Activated CD8-positive, alpha-beta memory T cell treated with anti-CD3 and anti-CD28 coated beads for 1 hour (primary cell): ENCODE measurements at places on chromosomes 12 and 14.

DNA sequence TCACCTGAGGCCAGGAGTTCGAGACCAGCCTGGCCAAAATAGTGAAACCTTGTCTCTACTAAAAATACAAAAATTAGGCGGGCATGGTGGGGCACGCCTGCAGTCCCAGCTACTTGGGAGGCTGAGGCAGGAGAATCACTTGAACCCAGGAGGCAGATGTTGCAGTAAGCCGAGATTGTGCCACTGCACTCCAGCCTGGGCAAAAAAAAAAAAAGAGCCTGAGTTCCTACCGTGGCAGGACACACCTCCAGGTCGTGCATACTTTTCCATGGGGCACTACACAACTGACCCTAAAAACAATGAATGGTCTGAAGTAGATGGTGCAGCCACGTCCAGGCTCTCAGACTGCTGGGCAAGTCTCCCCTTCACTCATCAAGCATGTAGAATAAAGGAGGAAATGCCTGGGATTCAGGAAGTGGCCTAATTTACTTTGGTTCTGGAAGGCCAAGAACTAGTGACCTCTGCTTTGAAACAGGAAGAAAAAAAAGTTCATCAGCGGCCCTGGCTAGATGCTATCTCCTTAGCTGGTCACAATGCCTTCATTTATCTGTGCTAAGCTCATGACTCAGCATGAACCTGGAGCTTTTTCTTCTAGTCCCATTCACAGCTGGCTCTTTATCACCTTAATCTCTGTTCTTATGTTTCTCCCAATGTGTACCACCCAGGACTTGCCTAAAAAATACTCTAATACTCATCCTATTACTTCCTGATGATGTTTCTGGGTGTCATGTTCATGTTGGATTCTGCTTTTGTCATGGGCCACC is 55.8 kb upstream of the OR6J1 start:
- DNase-seq = no peak

DNA sequence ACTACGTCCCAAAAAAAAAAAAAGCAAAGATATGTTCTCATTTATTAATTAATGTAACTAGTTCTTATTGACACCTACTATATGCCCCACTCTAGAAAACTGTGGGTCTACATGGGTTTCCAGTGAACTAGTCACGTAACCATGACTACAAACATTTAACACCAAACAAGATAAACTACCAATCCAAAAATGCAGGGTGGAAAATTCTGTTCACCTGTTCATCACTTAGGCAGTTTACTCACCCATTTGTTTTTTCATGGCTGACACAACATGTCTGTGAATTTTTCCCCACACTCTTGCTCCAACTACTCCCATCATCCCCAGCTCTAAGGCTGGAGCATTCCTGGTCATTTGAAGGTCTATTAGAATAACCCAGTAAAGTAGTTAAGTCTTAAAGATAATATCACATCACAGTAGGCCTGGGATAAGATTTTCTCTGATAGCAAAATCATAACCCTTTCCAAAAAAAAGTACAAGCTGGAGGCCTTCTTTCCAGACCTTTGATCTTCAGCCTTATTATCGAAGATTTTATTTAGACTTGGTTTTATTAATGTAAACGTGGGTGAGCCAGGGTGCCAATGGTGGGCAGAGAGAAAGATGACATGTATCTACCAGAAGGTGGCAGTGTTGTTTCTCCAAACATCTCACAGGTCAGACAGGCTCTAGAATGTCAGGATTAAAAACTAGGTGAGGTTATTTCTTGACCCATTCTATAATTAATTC is 61.6 kb upstream of the DAAM1 start:
- DNase-seq = no peak

- no peak for DNase-seq
Observed at GRCh38 chr12:79001404-79001803, 136.8 kb downstream of the SYT1 start.

- no peak for DNase-seq
Observed at GRCh38 chr14:66624336-66624937, 116.5 kb downstream of the GPHN start.

- DNase-seq = peak; percentile 66
Observed at GRCh38 chr12:123271001-123271668, 521 bp downstream of the CDK2AP1 start.

- DNase-seq = peak; percentile 12
Observed at GRCh38 chr14:99628887-99629618, 15.9 kb upstream of the HHIPL1 start.

DNA sequence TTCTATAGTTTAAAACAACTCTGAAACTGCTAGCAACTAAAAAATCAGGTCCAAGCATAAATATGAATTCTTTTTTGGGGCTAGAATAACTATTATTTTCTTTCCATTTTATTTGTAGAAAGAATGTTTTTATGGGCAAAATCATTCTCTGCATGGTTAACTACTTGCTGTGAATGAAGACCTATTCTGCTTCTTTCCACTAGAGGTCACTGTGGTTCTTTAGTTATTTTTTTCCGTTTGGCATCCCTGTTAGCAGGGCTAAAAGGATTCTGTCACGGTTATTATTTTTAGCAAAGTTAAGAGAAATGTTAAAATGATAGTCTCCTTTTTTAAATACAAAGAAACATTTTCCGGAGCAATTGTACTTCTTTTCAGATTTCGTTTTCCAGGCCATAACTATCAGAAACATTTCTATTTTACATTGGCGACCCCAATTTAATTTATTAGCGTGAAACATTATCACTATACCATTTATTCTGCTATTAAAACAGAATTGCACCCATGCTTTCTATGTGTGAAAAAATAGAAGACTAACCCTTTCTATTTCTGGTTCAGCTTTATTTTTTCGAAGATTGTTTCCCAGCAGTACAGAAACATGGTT is 404.8 kb downstream of the ATP23 start:
- DNase-seq = no peak

GRCh38 chr12:76449583-76449982 is 101.4 kb upstream of the BBS10 start:
- no peak for DNase-seq

DNA sequence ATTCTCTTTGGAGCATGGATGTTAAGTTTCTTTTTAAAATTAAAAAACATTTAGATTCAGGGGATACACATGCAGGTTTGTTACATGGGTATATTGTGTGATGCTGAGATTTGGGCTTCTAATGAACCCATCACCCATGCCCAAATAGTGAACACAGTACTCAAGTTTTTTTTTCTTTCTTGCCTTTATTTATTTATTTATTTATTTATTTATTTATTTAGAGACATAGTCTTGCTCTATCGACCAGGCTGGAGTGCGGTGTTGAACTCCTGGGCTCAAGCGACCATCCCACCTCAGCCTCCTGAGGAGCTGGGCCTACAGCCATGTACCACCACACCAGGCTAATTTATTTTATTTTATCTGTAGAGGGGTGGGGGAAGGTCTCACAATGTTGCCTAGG is 2.2 kb upstream of the NCKAP1L start:
- no peak for DNase-seq

- DNase-seq = no peak
Observed at GRCh38 chr14:96663491-96664067, 133.6 kb upstream of the VRK1 start.

GRCh38 chr12:53804429-53804828 is 52.6 kb upstream of the CISTR start:
- no peak for DNase-seq

GRCh38 chr14:57982804-57983634 is 117.1 kb upstream of the SLC35F4 start:
- DNase-seq = no peak

- no peak for DNase-seq
Observed at GRCh38 chr14:63671987-63672386, 30.3 kb upstream of the WDR89 start.

DNA sequence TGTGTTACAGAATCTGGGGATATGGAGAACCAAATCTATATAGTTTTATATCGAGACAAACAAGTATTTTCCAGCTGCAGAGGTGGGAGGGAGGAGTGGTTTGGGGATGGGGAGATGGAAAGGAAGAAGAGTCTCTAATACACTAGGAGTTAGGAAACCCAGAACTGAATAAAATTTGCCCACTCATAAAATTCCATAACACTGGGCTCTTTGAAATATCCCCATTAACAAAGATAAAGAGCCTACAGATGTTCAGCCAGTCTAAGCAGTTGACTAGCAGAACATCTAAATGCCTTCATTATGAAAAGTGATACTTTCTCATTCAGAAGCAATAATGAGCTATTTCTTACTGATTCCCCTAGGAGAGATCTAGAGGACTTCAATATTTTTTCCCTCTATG is 151.7 kb upstream of the GZMB start:
- DNase-seq = no peak

DNA sequence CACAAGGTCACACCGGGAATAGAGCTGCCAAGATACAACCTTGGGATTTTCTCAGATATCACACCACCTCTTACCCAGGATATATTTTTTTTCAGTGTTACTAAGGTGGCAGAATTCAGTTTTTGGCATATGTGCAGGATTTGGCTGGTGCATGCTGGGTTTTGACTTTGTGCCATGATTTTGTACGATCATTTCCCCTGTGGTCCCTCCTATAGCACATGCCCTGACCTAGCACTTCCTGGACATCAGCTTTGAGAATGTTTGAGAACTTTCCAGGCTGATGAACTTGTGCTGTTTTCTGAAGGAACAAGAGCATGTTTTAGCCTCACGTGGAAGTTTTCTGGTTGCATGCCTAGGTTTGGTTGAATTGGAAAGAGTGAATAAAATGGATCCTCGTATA is 11.0 kb upstream of the TBPL2 start:
- DNase-seq = no peak

DNA sequence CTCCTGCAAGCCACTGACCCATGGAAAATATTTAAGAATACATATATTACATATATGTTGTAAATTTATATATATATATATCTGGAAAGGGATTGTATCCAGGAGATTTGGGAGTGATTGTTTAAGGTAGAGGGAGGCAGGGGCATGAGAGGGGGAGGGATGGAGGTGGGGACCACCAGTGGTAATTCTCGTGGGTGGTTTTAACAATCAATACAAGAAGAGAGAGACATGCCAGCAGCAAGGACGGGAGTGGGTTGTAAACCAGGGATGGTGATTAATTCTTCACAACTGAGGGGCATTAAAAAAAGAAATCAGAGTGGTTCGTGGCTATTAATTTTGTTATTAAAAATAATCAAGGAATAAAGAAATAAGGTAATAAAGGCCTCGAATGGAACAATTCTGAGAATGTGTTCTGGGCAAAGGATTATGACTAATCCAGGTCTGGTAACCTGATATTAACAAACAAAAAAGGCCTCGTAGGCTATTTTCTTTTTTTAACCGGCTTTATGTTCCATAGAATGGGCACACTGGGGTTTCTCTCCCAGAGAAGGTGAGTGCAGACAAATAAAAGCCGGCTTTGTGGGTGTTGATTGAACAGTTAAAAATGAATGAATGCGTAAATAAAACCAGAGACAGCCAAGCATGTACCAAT is 8.3 kb upstream of the RTL1 start:
- no peak for DNase-seq

GRCh38 chr14:69606258-69607184 is 4.9 kb upstream of the SUSD6 start:
- no peak for DNase-seq

DNA sequence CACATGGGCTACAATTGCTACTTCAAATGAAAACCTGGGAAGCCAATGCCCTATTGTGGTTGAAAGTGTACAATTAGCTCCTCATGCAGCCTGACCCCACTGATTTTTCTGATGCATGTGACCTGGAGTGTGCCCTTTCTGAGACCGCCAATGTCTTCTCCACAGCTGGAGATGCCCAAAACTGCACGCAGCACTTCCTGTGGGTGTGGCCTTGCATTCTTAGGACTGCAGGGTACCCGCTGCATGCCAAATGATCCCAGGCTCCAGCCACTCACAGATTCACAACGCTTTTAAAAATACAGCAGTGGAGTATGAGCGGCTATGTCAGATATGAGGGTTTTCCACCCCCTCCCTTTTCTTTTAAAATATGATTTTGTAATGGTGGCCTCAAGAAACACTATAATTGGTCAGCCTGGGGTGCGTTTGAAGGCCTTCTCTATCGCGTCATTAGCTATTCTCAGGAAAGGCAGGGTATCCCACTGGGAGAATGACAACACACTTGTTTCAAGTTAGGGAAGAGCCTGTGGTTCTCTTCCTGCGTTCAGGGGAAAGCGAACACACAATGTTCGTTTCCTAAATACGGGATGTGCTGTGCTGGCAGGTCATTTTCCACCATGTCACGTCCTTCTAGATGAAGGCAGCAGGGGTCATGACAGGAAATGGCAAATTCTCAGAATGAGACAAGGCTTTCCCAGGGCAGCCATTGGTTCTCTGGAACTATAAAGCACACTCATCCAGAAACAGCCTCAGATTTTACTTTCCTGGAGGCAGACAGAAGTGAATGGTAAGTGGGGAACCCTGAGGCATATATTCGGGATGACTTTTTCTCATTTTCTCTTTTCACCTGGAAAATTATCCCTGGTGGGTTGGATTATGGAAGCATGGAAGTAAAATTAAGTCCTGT is at the start of gene APOLD1:
APOLD1 (plus strand) TSS at position 749 of the 904 bp plus-strand sequence; CDS start at position 782, 33 bp downstream.
- DNase-seq = no peak

GRCh38 chr12:10395390-10395998 is 5.7 kb upstream of the KLRK1 start:
- no peak for DNase-seq

GRCh38 chr14:25010471-25010870 is 39.5 kb downstream of the STXBP6 start:
- DNase-seq = no peak

- no peak for DNase-seq
Observed at GRCh38 chr14:48384821-48385220, 709.4 kb upstream of the MDGA2 start.

- no peak for DNase-seq
Observed at GRCh38 chr12:19804737-19805136, 365.4 kb downstream of the AEBP2 start.

DNA sequence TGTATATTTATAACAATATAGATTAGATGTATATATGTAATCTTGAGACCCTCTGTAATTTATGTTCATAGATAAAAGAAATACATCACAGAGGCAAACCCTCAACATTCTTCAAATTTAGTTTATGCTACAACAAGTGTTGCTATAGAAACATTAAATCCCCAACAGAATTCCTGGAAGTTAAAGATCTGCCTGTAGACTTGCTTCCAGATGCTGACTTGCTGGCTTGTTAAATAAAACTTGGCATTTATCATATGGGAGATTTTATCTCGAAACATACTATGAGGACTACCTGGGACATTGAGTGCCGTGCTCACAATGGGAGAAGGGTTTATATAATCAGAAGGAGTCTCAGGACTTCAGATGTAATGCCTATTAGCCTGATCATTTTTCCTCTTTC is 136.3 kb upstream of the PLXNC1 start:
- DNase-seq = no peak

- DNase-seq = no peak
Observed at GRCh38 chr14:74488786-74489397, 4.2 kb downstream of the NPC2 start.
